ENCODE measurements at places on chromosomes 13 and 19. TPM values are rescaled to one million over a fixed set of nuclear protein-coding genes. Genes with fewer than 3 reads are reported as not detected.
A peak's percentile ranks its signal among the peaks of the same experiment; 100 is the strongest.

- H3K4me3 ChIP-seq, result no peak overlapping the region
- H3K4me1 ChIP-seq, result peaks cover 11% of the 10 kb centered on the region
- H3K36me3 ChIP-seq, result no peaks in the 10 kb centered on the region
- no peak overlapping the region for H3K27ac ChIP-seq
- H3K27me3 ChIP-seq, result no peaks in the 10 kb centered on the region
These were observed 19.0 kb upstream of the ATP11A start for GRCh38 chr13:112670864-112671263.

The APOC1 gene
- 26.8 TPM for total RNA-seq

DNA sequence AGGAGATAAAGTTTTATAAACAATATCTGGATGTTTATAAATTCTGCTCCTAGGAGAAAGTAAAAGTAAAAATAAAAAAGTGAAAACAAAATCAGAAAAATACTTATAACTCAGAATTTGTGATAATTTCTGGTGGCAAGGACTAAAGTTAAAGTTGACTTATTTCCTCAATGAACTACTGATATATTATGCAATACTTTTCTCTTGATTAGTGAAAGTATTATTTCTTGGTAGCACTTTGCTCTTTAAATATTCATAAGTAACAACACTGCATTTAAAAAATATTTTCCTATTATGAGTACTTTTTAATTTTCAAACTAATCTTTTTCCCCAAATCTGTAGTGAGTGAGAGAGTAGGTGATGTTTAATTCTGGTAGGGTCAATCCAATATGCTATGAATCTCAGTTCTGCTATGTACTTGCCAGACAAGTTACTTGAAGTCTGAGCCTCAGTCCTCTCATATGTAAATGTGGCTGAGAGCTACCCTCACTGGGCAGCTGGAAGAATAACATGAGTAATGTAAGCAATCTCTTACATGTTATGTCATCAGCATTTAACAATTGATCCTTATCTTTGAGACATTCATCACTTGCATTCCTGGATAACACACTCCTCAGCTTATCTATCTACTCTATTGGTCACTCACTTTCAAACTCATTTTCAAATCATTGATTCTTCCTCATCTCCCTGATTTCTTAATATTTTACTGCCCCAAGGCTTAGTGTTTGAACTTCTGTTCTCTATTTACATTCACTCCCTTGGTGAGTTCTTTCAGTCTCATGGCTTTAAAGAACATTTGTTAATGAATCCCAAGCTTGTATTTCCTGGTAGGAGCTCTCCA lies 239.0 kb downstream of the RGCC start:
- DNase-seq, result peak; percentile 63
- H3K36me3 ChIP-seq, result no peaks in the 10 kb centered on the region
- H3K27me3 ChIP-seq, result no peaks in the 10 kb centered on the region
- peak overlapping the region; percentile 40 for H3K27ac ChIP-seq

The CTXN1 gene
- total RNA-seq, result 53.1 TPM

- H3K4me1 ChIP-seq, result peaks cover 29% of the 10 kb centered on the region
- H3K27ac ChIP-seq, result peak overlapping the region; percentile 95
- peak; percentile 68 for DNase-seq
- peak overlapping the region; percentile 90 for H3K4me3 ChIP-seq
- peaks cover 12% of the 10 kb centered on the region for H3K36me3 ChIP-seq
- H3K27me3 ChIP-seq, result no peaks in the 10 kb centered on the region
These were observed 790 bp downstream of the TPM4 start for GRCh38 chr19:16076958-16077611.

GRCh38 chr13:83845106-83845505 lies 37.2 kb downstream of the SLITRK1 start:
- no peak overlapping the region for H3K4me3 ChIP-seq
- H3K27ac ChIP-seq, result no peak overlapping the region
- no peaks in the 10 kb centered on the region for H3K27me3 ChIP-seq
- no peaks in the 10 kb centered on the region for H3K36me3 ChIP-seq
- DNase-seq, result no peak

The TBC1D4 gene
- total RNA-seq, result 37.1 TPM

DNA sequence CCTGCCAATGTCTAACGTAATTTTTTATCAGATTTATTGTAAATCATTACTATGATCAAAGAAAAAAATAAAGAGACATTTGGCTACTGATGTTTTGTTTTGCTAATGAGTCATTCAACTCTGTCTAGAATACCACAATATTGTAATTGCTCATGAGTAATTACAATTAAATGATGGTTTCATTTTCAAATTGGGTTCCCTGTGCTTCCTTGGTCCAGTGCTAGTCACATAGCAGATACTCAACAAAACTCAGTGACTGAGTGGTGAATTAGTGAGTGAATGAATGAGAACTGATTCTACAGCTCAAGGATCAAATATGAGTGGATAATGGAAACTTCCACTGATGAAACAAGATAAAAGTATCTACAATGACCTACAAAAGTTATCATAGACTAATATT lies 304.7 kb downstream of the POU4F1 start:
- no peaks in the 10 kb centered on the region for H3K36me3 ChIP-seq
- no peak overlapping the region for H3K4me3 ChIP-seq
- H3K27ac ChIP-seq, result no peak overlapping the region
- H3K4me1 ChIP-seq, result no peaks in the 10 kb centered on the region
- no peak for DNase-seq

- no peak overlapping the region for H3K4me3 ChIP-seq
- H3K27me3 ChIP-seq, result no peaks in the 10 kb centered on the region
- no peaks in the 10 kb centered on the region for H3K36me3 ChIP-seq
- no peaks in the 10 kb centered on the region for H3K4me1 ChIP-seq
- no peak for DNase-seq
- H3K27ac ChIP-seq, result no peak overlapping the region
These were observed 10.4 kb downstream of the XAB2 start for GRCh38 chr19:7618771-7619510.

The TMEM255B gene
- 0.82 TPM for total RNA-seq

DNA sequence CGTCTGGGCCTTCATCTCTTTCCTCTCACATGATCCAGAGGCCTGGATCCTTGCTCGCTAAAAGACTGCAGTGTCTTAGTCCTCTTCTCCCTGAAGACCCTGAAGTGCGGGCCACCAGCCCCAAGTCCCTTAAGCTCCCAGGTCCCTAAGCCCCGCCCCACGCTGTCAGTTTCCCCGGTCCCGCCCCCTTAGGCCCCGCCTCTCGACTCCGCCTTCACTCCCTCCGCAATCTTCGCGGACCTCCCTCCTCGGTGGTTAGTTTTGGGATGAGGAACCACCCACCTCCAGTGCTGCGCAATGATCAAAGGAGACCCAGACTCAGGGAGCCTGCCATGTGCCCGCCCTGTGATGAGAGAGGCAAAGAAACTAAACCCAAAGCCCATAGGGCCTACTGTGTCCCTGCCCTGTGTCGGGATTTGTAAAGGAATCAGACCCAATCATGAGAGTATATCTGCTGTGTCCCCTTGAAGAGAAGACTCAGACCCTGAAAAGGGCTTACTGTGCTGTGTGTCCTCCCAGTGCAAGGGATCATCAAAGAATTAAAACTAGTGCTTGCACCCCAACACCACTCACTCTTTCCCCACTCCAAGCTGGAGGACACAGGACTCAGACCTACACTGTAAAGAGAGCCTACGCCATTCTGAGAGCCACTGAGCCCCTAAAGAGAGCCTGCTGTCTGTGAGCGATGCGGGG lies 3.0 kb upstream of the COX6B1 start:
- peak overlapping the region; percentile 78 for H3K4me3 ChIP-seq
- H3K27ac ChIP-seq, result no peak overlapping the region
- no peaks in the 10 kb centered on the region for H3K36me3 ChIP-seq
- DNase-seq, result peak; percentile 97
- H3K4me1 ChIP-seq, result peaks cover 26% of the 10 kb centered on the region
- H3K27me3 ChIP-seq, result peaks cover 27% of the 10 kb centered on the region

The OR10H1 gene
- not detected for total RNA-seq

DNA sequence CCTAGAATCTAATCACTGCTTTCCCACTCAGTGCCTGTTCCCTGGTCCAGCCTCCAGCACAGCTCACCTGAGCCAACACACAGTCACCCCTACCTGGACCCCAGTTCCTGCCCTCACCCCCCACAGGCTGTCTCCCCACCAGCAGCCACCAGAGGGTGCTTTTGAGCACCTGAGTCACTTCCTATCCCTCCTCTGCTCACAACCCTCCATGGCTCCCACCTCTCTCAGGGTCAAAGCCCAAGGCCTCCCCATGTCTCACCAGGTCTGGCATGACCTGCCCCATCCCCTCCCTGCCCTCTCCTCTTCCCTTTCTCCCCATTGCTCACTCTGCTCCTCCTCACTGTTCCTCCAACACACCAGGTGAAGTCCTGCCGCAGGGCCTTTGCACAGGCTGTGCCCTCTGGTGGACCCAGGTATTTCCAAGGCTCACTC lies 7.1 kb upstream of the DPP9 start:
- H3K4me3 ChIP-seq, result no peak overlapping the region
- H3K27me3 ChIP-seq, result no peaks in the 10 kb centered on the region
- peak; percentile 72 for DNase-seq
- no peaks in the 10 kb centered on the region for H3K36me3 ChIP-seq
- H3K4me1 ChIP-seq, result no peaks in the 10 kb centered on the region

The FGF9 gene
- total RNA-seq, result not detected

DNA sequence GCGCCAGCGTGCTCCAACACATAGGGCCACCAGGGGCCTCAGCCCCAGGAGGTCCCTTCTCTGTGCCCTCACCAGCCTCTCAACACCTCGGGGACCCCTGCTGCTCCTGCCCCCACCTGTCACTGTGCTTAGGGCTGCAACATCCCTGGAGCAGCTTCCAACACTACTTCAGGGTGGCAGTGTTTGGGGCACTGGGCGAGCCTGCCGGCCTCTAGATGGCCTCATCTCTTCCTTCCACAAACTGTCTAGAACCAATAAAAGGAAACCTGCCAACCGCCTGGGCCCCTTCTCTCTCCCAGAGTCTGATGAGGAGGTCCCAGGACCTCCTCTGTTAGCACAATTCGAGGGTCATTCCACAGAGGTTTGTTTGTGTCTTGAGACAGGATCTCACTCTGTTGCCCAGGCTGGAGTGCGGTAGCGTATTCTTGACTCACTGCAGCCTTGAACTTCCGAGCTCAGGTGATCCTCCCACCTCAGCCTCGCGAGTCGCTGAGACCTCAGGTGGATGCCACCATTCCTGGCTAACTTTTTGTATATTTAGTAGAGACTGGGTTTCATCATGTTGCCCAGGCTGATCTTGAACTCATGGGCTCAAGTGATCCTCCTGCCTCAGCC lies 10.1 kb upstream of the SHD start:
- no peak overlapping the region for H3K4me3 ChIP-seq
- H3K27ac ChIP-seq, result no peak overlapping the region

GRCh38 chr19:4149518-4150288 lies 3.7 kb upstream of the CREB3L3 start:
- no peaks in the 10 kb centered on the region for H3K27me3 ChIP-seq
- no peaks in the 10 kb centered on the region for H3K36me3 ChIP-seq
- DNase-seq, result no peak
- no peak overlapping the region for H3K4me3 ChIP-seq
- no peaks in the 10 kb centered on the region for H3K4me1 ChIP-seq
